T-helper 17 cell (primary cell): ENCODE measurements at places on chromosomes 12 and 14.
A peak's percentile ranks its signal among the peaks of the same experiment; 100 is the strongest.

GRCh38 chr14:32606301-32606700, 277.2 kb downstream of the AKAP6 start:
- H3K4me3 ChIP-seq: no peak overlapping the region
- DNase-seq: no peak
- no peak overlapping the region for H3K27ac ChIP-seq
- H3K4me1 ChIP-seq: no peaks in the 10 kb centered on the region

GRCh38 chr12:102503056-102503681, 22.8 kb upstream of the IGF1 start:
- H3K4me1 ChIP-seq: no peaks in the 10 kb centered on the region
- H3K27ac ChIP-seq: no peak overlapping the region
- peaks cover 7% of the 10 kb centered on the region for H3K27me3 ChIP-seq
- no peak for DNase-seq
- H3K4me3 ChIP-seq: no peak overlapping the region

DNA sequence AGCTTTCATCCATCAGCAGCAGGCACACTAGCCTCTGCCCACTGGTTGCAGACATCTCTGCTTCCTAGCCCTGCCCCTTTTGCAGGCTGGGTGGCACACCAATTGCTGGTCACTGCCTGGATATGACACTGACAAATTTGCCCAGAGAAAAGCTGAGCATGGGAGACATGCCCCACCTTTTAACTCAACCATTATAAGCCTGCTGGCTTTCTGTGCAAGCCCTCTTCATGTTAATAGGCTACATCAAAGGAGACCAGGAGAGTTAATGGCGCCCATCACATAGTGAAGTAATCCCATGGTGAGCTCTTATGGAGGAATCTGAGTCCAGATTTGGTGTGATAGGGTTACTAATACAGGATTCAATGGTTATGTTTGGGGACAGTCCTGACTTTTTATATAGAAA, 139.2 kb downstream of the KICS2 start:
- no peak for DNase-seq
- no peak overlapping the region for H3K4me3 ChIP-seq
- H3K27me3 ChIP-seq: peaks cover 6% of the 10 kb centered on the region
- H3K27ac ChIP-seq: no peak overlapping the region

- H3K4me1 ChIP-seq: no peaks in the 10 kb centered on the region
- H3K4me3 ChIP-seq: no peak overlapping the region
- no peak overlapping the region for H3K27ac ChIP-seq
- no peak for DNase-seq
Measured at GRCh38 chr12:128425666-128426331, 158.8 kb downstream of the TMEM132C start.

DNA sequence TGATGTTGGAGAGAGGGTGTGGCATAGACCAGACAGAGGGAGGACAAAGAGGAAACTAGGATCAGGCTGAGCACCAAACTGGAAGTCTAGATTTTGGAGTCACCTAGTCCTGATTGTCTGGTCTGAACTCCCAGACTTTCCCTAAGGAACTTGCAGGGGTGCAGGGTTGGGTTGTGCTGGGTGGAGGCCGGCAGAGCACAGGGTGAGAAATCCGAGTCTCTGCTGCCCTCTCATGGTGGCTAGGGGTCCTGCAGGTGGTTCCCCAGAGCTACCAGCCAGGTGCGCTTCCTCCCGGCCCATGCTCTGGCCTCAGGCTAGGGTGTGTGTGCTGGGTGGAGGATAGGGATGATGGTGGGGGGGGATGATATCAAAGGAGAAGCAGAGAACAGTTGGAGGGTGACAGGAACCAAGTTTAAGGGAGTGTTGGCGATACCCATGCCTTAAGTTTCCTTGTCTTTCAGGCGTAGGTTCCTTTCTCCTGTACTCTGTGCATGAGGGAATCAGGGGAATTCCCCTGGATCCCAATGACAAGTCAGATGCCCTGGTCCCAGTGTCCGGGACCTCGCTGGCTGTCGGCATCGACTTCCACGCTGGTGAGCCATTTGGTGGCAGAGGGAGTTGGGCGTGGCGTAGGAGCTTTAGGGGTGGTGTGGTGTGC, 33.5 kb upstream of the NXPH4 start:
- no peak overlapping the region for H3K4me3 ChIP-seq
- no peaks in the 10 kb centered on the region for H3K27me3 ChIP-seq
- DNase-seq: peak; percentile 60
- H3K4me1 ChIP-seq: peaks cover 10% of the 10 kb centered on the region
- H3K27ac ChIP-seq: no peak overlapping the region

- no peaks in the 10 kb centered on the region for H3K36me3 ChIP-seq
- H3K4me3 ChIP-seq: no peak overlapping the region
- no peak overlapping the region for H3K27ac ChIP-seq
- DNase-seq: no peak
- peaks cover 8% of the 10 kb centered on the region for H3K27me3 ChIP-seq
- H3K4me1 ChIP-seq: no peaks in the 10 kb centered on the region
Measured at GRCh38 chr12:90399357-90399756, 555.6 kb downstream of the CCER1 start.

DNA sequence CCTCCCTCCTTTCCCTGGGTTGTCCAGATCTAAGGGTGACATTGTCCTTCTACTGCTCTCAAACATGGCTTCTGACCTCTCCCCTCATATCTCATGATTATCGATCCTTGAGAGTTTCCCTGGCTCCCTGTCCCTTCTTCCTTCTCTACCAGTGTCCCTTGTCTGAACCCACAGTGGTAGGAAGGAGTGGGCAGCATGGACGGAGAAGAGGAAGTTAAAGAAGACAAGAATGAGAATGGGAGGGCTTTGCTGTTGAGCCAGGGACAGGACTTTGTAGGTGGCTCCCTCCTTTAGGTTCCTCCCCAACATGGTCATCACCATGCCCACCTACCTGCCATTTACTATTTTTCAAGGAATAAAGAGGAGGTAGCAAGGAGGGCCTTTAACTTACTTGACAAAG, 166.7 kb downstream of the TMEM117 start:
- DNase-seq: no peak
- H3K4me1 ChIP-seq: peaks cover 2% of the 10 kb centered on the region
- H3K27me3 ChIP-seq: no peaks in the 10 kb centered on the region

- no peaks in the 10 kb centered on the region for H3K36me3 ChIP-seq
- H3K27ac ChIP-seq: no peak overlapping the region
- no peak for DNase-seq
- H3K4me3 ChIP-seq: no peak overlapping the region
- H3K4me1 ChIP-seq: no peaks in the 10 kb centered on the region
- peaks cover 22% of the 10 kb centered on the region for H3K27me3 ChIP-seq
Measured at GRCh38 chr12:31562594-31563328, 28.2 kb downstream of the DENND5B start.

DNA sequence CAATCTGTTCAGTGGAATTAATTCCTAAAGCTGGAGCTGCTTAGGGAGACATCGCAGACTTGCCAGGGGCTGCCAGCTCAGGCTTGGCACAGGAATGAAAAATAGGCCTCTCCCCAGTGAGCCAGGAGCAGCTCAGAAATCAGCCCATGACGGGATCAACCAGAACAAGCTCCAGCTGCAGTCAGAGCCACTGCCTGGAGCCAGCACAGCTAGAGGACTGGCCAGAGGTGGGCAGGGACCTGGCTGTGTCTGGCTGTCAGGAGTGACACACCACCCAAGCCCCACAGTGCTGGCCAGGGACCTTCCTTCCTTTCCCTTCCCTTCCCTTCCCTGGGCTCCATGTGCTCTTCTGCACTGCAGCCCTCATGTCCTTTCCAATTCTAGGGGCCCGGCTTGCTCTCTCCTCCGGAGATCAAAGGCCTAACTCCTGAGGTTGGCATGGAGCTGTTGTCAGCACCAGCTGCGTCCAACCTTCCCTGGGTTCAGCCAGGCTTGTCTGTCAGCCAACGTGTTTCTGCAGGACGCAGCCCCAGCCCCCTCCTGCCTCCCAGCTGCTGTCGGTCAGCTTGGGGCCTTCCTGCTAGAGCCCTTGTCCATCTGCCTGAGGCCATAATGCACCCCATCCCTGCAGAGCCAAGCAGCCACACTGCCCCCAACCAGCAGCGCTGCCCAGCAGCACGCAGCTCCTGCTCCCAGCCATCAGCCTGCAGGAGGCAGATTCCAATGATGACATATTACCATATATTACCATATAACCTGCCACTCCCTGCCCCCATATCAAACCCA, 149.3 kb downstream of the CALM1 start:
- H3K27me3 ChIP-seq: peaks cover 5% of the 10 kb centered on the region
- no peak overlapping the region for H3K4me3 ChIP-seq

- peaks cover 12% of the 10 kb centered on the region for H3K36me3 ChIP-seq
- H3K27ac ChIP-seq: peak overlapping the region; percentile 69
- H3K27me3 ChIP-seq: no peaks in the 10 kb centered on the region
Measured at GRCh38 chr12:50689437-50689836, 74.5 kb upstream of the ATF1 start.

DNA sequence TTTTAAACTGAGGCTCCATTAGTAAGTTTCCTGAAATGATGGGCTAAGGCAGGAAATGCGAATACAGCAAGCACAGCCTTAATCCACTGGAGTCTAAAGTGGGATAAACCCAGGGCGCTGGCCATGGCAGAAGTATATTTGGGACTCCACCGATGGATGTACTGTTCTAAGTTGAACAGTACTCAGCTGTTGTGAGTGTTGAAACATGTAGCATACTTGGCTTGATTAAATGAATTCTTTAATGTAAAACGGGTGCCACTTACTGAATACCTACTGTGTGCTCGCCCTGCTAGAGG, 996 bp downstream of the SSPN start:
- no peaks in the 10 kb centered on the region for H3K36me3 ChIP-seq
- H3K4me3 ChIP-seq: no peak overlapping the region
- peaks cover 5% of the 10 kb centered on the region for H3K4me1 ChIP-seq
- no peak overlapping the region for H3K27ac ChIP-seq
- no peak for DNase-seq

- H3K27ac ChIP-seq: no peak overlapping the region
- H3K4me3 ChIP-seq: no peak overlapping the region
- H3K27me3 ChIP-seq: peaks cover 18% of the 10 kb centered on the region
Measured at GRCh38 chr14:93917141-93917540, 10.0 kb upstream of the FAM181A start.

GRCh38 chr12:4202918-4203317, 70.6 kb upstream of the CCND2 start:
- no peak for DNase-seq
- H3K27ac ChIP-seq: no peak overlapping the region
- H3K27me3 ChIP-seq: peaks cover 7% of the 10 kb centered on the region
- H3K4me3 ChIP-seq: no peak overlapping the region
- peaks cover 7% of the 10 kb centered on the region for H3K36me3 ChIP-seq
- peaks cover 3% of the 10 kb centered on the region for H3K4me1 ChIP-seq

- H3K4me3 ChIP-seq: no peak overlapping the region
- H3K4me1 ChIP-seq: no peaks in the 10 kb centered on the region
- DNase-seq: no peak
- H3K27ac ChIP-seq: no peak overlapping the region
- H3K27me3 ChIP-seq: no peaks in the 10 kb centered on the region
- no peaks in the 10 kb centered on the region for H3K36me3 ChIP-seq
Measured at GRCh38 chr14:37565550-37565949, 29.5 kb downstream of the FOXA1 start.

DNA sequence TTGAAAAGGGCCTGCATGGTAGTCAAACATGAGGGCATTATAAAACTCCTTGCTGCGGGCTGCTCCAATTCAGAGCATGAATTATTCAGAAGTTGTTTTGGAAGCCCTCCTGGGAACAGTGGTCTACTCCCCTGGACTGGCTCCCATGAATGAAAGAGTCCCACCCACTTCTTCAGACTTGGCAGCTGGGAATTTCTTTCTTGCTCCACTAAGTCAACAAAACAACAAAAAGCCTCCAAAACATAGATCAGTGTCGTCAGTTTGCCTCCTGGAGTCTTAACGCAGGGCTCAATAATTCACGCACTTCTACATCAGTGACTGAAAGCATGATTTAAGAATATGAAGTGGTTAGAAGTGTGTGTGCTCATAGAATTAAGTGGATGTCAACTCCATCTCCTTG, 37.9 kb downstream of the AKAP6 start:
- H3K4me3 ChIP-seq: no peak overlapping the region
- DNase-seq: no peak
- H3K27me3 ChIP-seq: peaks cover 15% of the 10 kb centered on the region
- H3K36me3 ChIP-seq: no peaks in the 10 kb centered on the region

DNA sequence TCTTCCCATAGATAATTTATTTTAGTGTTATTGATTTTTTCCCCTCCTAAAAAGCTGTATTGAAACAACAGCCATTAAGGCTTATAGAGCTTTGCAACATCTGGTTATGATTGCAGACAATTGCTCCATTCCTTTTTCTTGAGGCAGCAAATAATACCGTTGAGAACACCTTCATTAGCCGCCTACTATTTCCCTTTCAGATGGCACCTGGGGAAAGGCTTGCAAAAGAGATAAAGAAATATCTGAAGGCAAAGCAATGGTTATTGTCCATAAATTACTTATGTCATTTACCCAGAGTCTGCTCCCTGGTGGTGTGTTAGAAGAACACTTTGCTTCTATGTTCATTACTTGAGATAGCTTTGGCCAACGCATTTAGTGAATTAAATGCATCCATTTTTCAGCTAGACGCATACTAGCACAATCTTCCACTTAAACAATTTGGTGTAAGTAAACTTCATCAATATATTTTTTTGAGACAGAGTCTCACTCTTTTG, 377.8 kb downstream of the KCNH5 start:
- no peak for DNase-seq
- H3K36me3 ChIP-seq: no peaks in the 10 kb centered on the region
- H3K4me3 ChIP-seq: no peak overlapping the region
- no peaks in the 10 kb centered on the region for H3K4me1 ChIP-seq
- no peaks in the 10 kb centered on the region for H3K27me3 ChIP-seq

DNA sequence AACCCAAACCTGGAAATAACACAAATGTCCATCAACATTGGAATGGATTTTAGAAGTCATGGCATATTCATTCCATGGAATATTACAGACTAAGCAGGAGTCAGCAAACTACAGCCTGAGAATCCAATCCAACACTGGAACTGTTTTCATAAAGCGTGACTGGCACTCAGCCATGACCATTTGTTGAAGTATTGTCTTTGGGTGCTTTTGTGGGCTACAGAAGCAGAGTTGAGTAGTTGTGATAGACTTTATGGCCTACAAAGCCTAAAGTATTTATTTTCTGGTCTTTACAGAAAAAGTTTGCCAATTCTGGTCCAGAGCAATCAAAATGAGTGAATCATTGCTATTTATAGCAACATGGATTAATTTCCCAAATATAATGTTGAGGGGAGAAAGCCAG, 34.5 kb upstream of the FRS2 start:
- H3K36me3 ChIP-seq: no peaks in the 10 kb centered on the region
- H3K27ac ChIP-seq: no peak overlapping the region
- no peak for DNase-seq
- H3K4me1 ChIP-seq: no peaks in the 10 kb centered on the region
- H3K27me3 ChIP-seq: no peaks in the 10 kb centered on the region

- H3K36me3 ChIP-seq: peaks cover 5% of the 10 kb centered on the region
- no peak overlapping the region for H3K4me3 ChIP-seq
- no peak for DNase-seq
- no peak overlapping the region for H3K27ac ChIP-seq
- peaks cover 3% of the 10 kb centered on the region for H3K4me1 ChIP-seq
- H3K27me3 ChIP-seq: peaks cover 14% of the 10 kb centered on the region
Measured at GRCh38 chr12:131641315-131641714, 69.6 kb upstream of the SFSWAP start.
